Upper lobe of right lung (tissue), 1 donor: ENCODE measurements at places on chromosomes 7 and 10. TPM values are rescaled to one million over a fixed set of nuclear protein-coding genes. Genes with fewer than 3 reads are reported as not detected.

DNA sequence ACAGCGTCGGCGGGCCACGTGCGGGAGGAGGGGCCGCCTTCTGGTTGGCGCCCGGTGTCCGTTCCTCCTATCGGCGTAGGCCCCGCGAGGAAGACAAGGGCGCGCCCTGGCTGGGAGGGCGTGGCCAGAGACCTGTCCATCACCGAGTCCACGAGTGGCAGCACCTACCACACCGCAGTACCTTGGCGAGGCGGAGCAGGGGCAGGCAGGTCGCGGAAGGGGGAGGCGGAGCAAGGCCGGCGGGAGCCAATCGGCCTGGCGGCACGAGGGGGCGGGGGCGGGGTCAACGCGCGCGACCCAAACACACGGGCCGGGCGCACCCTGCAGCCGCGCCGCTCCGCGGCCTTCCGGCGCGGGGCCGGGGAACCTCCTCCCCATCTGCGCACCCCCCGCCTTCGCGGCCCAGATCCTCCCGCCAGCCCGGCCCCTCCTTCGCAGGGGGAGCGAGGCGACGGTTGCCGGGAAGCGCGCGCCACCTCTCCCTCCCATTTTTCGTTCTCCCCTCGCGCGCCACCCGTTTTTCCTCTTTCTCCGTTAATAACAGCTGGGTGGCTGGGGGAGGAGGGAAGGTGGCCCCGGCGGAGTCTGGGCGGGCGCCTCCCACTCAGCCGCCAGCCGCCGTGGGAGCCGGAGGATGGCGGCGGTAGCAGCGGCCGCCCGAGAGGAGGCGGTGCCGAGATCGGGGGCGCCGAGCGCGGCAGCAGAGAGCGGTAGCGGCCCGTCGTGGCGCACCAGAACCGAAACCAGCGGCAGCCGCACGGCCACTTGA, at the start of gene ZNRF2:
Gene ZNRF2, plus strand, starts transcription at position 300 of the 769 bp plus-strand sequence. CDS start 761 bp downstream, outside the sequence.
- DNase-seq: peak; percentile 100

DNA sequence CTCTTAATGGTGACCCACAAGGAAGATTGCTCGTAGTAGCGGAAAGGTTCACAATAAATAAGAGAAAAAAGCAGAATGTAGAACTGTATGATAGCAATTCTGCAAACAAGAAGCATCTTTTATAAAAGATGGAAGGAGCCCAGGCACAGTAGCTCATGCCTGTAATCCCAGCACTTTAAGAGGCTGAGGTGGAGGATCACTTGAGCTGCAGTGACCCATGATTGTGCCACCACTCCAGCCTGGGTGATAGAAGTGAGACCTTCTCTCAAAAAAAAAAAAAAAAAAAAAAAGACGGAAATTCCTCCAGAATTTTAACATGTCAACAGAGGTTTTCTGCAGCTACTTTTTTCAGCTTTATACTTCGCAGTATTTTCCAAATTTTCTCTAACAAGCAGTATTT, 13.2 kb downstream of the GATAD1 start:
- DNase-seq: no peak

GRCh38 chr10:88092973-88093372, 229.5 kb downstream of the PTEN start:
- no peak for DNase-seq

- DNase-seq: no peak
Observed at GRCh38 chr7:21651697-21652096, 108.9 kb downstream of the DNAH11 start.

DNA sequence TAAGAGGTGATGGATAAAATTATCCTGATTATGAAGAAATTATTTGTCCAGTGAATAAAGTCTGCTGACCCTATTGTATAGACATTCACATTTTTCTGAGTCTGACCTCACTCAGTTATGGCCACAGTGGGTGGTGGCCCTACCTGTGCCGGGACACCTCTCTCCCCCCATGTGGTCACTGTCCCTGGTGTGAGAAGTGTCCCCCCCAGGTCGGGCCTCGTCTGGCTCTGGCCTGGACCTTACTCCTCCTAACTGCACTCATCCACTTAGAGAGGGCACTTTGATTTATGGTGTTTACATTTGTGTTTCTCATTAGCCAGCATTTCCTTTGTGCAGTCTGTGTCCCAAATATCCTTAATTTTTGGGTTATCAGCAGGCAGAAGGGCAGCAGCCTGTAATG, 59.6 kb upstream of the ZNF32 start:
- peak; percentile 51 for DNase-seq

DNA sequence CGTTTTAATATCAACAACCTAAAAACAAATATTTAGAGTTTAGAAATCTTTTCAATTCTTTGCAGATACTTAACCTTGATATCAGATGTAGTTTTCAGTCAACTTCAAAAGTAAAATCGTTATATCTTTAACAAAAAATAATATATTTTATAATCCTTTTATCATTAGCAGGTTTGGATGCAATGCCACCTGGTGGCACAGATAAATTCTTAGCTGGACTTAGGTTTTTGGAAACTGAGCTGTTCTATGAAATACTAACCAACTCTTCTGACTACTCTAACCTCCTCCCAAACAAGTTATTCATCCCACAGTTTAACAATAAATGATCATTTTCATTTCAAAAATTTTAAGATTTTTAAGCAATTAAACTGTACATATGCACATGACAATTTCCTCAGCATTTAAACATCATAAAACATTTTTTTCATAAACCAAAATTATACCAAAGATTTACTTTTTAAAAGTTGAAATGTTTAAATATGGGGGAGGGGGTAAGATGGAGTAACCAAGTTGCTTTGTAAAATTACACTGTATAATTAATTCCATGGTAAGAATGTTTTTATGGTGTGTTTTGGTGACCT, 56.9 kb downstream of the HIBADH start:
- DNase-seq: no peak

DNA sequence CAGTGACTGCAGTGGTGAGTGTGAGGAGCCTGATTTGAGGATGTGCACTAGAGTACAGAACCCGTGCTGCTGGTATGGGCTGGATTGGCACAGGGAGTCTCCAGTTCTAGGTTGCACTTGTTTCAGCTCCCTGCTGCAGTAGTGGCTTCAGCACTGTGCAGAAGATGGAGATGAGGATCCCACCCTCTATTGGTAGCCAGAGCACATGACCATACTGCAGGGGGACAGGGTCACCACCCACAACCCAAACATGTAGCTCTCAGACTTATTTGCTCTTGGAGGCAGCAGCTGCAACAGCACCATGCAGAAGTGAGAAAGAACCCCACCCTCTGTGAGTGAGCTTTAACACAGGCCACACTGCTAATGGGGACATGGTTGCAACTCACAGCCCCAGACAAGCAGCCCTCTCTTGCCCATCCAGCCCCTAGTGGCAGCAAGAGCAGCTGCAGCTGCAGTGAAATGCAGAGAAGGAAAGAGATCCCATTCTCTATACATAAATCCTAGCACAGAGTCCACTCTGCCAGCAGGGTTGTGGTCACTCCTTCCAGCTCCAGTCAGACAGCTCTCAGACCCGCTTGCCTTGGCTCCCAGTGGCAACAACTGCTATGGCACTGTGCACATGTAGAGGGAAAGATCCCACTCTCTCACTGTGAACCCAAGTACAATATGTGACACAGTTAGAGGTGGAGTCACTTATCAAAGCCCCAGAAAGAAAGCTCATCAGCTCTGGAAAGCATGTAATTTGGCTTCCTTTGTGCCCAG, 51.4 kb upstream of the SCIN start:
- DNase-seq: no peak

DNA sequence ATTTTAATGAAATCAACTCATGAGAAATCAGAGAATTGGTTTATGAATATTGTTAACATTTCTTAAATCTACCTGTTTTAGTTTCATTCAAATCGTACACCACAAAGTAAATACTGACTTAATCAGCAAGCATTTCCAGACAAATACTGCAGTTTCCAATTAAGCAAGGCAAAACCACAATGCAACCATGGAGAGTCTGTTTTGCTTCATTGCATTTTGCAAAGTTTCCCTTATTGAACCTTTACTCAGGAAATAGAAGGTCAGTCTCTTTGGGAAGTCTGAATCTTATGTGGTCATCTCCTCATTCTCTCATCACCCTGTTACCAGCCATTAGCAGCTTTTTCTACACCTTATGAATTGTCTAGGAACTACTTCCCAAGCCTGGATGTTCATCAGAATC, 400.5 kb downstream of the IPMK start:
- DNase-seq: no peak

DNA sequence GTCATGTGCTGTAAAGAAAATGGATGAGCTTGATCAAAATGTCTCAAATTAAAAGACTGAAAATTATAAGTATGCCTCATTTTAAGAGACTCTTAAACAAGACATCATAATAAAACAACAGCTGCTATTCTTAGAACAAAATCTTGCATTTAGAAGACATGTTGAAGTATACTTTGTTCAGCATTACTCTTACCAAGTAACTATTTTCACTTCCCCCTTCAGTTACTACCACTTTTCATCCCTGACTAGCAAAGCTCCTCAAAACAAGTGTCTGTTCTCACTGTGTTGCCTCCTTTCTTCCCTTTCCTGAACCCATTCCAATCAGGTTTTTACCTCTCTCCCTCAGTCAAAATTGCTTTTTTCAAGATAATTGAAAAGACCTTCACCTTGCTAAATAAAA, 31.6 kb downstream of the ELAPOR2 start:
- no peak for DNase-seq

DNA sequence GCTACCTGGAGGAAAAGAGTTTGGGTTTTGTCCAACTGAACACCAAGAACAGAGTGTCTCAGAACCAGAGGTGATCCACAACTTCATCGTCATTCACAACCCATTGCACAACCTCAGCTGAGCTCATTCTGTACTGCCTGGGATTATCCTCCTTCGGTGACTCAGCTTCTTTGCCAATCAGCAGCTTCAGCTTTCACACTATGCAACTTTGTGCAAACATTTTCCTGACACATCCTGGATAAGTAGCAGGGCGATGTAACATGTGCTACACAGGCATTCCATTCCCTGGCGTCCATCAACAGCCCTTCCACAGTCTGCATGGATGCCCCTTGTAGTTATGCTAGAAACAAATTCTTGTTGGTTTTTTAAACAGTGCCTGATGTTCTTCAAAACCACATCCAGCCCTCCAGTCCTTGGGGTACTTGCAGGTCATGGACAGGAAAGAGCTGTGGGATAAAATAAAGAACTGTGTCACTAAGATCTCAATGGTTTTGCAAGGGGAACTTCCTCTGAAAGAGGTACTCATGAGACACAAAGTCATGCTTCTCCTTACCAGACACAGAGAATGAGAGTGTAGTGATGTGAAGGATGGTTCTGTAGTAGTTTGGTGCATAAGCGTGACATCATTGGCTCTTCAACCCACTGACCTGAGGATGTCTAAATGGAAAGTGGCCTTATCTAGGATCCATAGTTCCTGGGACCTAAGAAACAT, 478.5 kb downstream of the KIF20B start:
- no peak for DNase-seq

DNA sequence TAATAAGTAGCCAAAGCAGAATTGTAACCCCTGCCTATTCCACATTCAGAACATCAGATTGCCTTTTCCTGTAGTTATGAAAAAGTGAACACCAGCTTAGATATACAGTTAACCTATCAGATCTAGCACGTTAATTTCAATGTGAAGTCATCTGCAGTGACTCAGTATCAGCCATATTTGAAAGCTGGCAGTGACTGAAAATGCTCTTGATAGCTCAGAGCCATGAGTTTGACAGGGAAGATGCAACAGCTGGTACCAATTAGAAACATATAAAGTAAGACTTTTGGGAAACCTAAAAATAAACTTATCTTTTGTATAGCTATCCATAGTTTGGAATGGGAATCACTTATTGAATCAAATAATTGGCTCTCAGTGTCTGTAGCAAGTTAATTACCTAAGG, 284.1 kb upstream of the NPSR1 start:
- no peak for DNase-seq

- DNase-seq: no peak
Observed at GRCh38 chr10:59133841-59134593, 42.4 kb upstream of the PHYHIPL start.

GRCh38 chr10:80537086-80537735, 491 bp upstream of the SH2D4B start:
- DNase-seq: no peak

DNA sequence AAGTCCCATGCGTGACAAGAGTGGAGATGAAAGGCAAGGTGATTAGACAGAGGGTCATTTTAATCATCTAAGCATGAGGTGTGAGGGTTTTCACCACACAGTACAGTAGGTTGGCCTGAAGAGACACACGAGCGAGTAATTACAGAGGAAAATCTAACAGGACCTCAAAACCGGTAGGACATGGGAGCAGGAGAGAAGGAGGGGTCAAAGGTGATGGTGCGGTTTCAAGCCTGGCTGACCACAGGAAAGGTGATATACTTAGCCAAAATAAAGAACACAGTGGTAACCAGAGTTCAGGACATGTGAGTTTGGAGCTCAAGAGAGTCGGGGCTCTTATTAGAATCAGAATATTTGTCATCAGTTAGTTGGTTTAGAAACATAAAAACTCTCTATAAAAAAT, 20.0 kb downstream of the GLI3 start:
- DNase-seq: no peak

DNA sequence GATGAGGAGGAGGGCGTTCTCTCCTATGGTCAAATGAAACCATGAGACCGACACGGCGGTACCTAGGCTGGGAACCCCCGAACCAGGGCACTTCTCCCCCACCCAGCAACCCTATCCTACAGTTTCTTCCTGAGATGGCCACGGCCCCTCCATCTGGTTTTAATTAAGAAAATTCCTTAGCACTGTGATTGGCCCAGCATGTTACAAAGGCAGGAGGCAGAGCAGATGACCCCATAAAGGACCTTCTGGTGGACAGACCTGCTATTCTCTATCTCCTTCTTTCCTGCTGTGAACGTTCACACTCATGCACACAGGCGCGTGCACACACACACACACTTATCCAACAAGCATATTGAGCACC, 129.4 kb downstream of the RGS10 start:
- no peak for DNase-seq

DNA sequence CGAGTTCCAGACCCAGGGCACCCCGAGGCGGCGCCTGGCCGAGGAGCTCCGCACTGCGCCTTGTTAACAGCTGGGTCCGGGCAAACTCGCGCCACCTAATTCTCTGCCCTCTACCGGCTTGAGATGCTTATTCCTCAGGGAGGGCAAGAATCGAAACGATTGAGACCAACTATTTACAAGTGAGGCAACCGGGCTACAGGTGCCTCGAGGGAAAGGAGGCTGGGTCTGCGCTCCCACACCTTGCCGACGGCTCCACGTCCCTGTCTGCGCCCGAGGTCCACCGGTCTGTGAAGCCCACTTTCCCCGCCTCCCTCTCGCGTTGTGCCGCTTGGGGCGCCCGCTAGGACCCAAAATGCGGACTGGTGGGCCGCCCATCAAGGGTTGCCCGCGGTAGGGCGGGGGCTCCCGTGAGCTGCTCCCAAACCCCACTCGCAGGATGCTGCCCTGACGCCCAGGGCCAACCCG, 527 bp downstream of the AKR1B1 start:
- DNase-seq: peak; percentile 78

The ITIH2 gene
- total RNA-seq: 1.3 TPM

The FAM180A gene
- total RNA-seq: 6.8 TPM

The METTL27 gene
- total RNA-seq: 2.3 TPM

The NPC1L1 gene
- total RNA-seq: 0.17 TPM

The THSD7A gene
- 8.0 TPM for total RNA-seq

The FBH1 gene
- total RNA-seq: 73.3 TPM

The CCDC3 gene
- total RNA-seq: 10.2 TPM

The NXPH1 gene
- not detected for total RNA-seq

The PALD1 gene
- 27.0 TPM for total RNA-seq

The GOLGA7B gene
- total RNA-seq: 0.98 TPM

The FAM13C gene
- 11.8 TPM for total RNA-seq
